ENCODE measurements at places on chromosomes 1 and 21.
A peak's percentile ranks its signal among the peaks of the same experiment; 100 is the strongest.

GRCh38 chr1:2523191-2523890 is 3.1 kb downstream of the PANK4 start:
- peak; percentile 71 for DNase-seq

GRCh38 chr1:166090244-166090643 is 76.6 kb downstream of the FAM78B start:
- no peak for DNase-seq

DNA sequence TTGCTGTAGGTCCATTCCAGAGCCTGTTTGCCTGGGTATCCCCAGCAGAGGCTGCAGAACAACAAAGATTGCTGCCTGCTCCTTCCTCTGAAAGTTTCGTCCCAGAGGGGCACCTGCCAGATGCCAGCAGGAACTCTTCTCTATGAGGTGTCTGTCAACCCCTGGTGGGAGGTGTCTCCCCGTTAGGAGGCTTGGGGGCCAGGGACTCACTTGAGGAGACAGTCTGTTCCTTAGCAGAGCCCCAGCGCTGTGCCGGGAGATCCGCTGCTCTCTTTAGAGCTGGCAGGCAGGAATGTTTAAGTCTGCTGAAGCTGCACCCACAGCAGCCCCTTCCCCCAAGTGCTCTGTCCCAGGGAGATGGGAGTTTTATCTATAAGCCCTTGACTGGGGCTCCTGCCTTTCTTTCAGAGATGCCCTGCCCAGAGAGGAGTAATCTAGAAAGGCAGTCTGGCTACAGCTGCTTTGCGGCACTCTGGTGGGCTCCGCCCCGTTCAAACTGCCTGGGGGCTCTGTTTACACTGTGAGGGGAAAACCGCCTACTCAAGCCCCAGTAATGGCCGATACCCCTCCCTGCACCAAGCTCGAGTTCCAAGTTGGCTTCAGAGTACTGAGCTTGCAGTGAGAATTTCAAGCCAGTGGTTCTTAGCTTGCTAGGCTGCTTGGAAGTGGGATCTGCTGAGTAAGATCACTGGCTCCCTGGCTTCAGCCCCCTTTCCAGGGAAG is 8.7 kb upstream of the SLC25A24 start:
- DNase-seq: no peak

DNA sequence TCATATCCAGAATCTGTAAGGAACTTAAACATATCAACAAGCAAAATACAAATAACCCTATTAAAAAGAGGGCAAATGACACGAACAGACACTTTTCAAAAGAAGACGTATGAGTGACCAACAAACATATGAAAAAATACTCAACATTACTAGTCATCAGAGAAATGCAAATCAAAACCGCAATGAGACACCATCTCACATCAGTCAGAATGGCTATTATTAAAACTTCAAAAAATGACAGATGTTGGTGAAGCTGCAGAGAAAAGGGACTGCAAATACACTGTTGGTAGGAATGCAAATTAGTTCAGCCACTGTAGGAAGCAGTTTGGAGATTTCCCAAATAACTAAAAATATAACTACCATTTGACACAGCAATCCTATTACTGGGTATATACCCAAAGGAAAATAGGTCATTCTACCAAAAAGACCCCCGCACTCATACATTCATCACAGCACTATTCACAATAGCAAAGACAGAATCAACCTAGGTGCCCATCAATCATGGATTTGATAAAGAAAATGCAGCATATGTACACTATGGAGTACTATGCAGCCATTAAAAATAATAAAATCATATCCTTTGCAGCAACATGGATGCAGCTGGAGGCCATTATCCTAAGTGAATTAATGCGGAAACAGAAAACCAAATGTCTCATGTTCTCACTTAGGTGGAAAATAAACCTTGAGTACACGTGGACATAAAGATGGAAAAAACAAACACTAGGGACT is 230.1 kb upstream of the RAB4A start:
- DNase-seq: no peak

DNA sequence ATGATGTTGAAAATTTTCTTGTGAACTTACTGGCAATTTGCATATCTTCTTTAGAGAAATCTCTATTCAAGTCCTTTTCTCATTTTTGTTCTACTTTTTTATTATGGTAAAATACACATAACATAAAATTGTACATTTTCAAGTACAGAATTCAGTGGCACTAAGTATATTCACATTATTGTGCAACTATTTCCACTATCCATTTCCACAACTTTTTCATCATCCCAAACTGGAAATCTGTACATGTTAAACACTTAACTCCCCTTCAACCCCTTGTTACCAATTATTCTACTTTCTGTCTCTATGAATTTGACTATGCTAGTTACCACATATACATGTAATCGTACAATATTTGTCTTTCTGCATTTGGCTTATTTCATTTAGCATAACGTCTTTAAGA is 19.4 kb downstream of the EPS15 start:
- no peak for DNase-seq

- no peak for DNase-seq
Observed at GRCh38 chr1:91712393-91712792, 173.6 kb downstream of the TGFBR3 start.

DNA sequence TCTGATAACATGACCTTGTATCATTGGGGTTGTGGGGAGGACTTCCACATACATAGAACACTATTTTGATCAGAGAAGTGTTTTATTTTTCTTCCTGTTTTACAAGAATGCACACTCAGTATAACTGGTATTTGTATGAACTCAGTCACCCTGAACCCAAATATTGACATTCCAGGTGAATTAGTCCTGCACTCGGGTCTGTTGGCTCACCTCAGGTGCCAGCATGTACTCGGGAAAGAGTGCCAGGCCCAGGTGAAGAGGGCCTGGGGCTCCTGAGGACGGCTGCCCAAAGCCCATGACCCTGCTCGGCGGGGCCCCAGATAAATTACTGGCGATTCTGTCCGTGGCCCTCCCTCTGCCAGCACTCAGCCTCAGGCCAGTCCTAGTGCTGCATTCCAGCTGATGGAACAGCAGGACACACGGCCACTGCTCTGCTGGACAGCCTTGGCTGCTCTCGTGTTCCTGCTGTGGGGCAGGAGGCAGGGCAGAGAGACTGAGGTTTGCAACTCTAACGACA is 75.4 kb upstream of the TMPRSS2 start:
- no peak for DNase-seq

DNA sequence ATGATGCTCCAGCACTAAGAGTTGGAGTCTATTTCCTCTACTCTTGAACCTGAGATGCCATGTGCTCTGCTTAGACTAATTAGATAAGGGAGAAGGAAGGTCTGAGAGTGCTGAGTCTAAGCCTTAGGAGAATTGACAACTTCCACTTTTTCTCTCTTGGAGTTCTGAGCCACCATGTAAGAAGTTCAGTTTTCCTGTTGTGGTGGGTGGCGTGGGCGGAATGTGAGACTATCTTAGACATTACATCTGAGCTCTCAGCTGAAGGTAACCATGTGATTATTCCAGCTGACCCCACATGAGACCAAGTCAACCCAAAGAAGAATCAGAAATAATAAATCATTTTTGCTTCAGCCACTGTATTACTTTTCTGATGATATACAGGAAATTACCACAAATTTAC is 404.5 kb upstream of the LRRC7 start:
- no peak for DNase-seq

GRCh38 chr1:168380945-168381344 is 100.3 kb downstream of the TBX19 start:
- no peak for DNase-seq

GRCh38 chr21:42666925-42667324 is 13.5 kb downstream of the PDE9A start:
- DNase-seq: no peak

- no peak for DNase-seq
Observed at GRCh38 chr1:38141483-38141882, 94.9 kb upstream of the POU3F1 start.

GRCh38 chr1:247281001-247281574 is 25.2 kb downstream of the VN1R5 start:
- DNase-seq: no peak

- peak; percentile 53 for DNase-seq
Observed at GRCh38 chr21:44583800-44584147, 3.4 kb upstream of the KRTAP10-5 start.

DNA sequence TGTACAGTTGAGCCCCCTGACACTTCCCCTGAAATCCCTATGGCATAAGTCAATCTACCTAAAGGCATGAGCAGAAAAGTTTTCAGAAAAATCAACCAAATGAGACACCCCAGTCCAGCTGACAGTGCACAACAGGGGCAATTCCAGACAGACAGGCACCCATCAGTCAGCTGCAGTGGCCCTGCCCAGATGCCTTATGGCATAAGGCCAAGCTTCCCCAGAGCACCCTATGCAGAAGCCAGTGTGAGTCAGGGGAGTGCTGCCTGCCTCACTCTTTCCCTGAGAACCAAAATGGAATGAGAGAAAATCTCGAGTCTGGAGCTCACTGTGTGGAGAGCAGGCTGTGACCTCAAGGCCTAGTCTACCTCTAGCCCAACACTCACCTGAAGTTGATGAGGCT is 38.1 kb downstream of the MRAP start:
- DNase-seq: no peak

DNA sequence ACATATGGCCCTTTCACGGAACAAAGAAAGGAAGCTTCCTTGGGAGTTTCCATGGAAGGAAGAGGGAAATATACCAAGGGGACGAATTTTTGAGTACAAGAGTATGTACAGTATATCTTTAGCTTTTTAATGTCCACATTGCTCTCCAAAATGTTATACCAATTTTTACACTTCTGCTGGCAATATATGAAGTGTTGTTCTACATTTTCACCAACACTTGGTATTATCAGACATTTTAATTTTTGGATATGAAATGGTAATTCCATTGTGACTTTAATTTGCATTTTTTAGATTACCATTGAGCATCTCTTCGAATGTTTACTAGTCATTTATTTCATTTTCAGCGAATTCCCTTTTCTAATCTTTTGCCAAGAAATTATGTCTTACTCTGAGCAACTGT is 5.5 kb upstream of the VPS45 start:
- no peak for DNase-seq

DNA sequence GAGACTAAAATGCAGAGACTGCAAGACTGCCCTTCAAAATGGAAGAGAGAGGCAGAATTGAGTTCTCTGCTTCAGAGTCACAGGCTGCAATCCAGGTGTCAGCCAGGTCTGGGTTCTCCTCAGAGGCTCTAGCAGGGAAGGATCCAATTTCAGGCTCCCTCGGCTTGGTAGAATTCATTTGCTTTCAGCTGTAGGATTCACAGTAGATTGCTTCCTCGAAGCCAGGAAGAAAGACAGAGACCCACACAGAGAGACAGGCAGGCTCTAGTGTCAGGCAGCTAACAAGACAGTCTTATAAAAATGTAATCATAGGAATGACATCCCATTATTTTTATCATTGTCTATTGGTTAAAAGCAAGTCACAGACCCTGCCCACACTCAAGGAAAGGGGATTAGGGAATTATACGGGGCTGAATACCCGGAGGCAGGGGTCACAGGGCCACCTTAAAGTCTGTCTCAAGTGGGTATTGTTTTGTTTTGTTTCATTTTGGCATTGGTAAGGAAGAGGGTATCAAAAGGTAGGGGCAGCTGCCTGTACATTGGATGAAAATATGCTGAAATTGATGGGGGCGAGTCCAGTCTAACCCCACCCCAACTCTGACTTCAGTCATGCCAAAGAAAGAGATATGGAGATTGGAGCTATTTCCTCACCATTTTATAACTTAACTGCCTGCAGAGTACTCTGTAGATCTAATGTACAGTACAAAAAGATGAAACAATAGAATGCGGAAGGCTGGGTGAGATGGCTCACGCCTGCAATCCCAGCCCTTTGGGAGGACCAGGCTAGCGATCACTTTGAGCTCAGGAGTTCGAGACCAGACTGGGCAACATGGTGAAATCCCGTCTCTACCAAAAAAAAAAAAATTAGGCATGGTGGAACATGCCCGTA is 9.5 kb upstream of the TBCE start:
- no peak for DNase-seq

- peak; percentile 90 for DNase-seq
Observed at GRCh38 chr1:169586395-169587255, at the start of gene F5. Gene F5, minus strand, starts transcription at chr1:169586481. Its CDS starts 95 bp downstream, at chr1:169586386.

DNA sequence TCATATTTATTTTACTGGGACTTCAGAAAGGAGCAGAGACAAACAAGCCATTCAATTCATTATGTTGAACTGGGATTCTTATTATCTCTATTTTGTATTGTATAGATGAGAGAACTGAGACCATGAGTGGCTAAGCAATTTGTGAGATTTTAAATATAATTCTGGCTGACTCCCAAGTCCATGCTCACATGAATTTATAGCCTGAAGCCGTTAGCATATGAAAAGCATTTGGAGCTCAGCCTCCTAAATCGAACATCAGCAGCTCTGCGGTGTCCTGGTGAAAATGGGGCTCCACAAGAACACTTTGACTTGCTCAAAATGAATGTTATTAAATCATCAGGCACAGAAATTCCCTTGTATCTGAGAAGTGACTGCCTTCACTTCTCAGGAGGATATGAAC is 96.8 kb upstream of the DPT start:
- DNase-seq: no peak

- peak; percentile 21 for DNase-seq
Observed at GRCh38 chr1:234216116-234216703, 157.0 kb upstream of the COA6 start.

DNA sequence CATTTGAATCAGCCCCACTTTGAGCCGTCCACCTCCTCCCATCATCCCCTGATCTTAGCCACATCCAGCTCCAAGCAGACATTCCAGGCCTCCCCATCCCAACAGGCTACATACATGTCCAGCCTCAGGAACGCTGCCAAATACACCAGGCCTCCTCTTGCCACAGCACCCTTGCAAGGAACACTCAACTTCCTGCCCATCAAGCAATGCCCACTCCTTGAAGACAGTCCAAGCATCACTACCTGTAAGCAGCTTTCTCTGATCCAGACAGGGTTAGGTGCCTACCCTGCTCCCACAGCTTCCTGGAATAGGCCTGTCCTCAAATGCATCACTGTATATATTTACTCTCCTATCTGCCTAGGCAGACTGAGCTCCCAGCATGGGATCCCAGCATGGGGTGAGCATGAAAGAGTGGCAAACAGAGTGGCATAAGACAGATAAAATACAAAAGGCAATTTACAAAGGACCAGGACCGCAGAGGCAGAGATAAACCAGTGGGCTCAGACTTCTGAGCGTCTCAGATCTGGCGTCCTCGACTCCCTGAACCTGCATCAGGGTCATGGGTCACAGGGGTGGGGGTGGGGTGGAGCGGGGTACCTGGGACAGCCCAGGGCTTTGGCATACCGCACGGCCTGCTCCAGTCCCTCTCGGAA is 816 bp downstream of the HYI start:
- DNase-seq: no peak

DNA sequence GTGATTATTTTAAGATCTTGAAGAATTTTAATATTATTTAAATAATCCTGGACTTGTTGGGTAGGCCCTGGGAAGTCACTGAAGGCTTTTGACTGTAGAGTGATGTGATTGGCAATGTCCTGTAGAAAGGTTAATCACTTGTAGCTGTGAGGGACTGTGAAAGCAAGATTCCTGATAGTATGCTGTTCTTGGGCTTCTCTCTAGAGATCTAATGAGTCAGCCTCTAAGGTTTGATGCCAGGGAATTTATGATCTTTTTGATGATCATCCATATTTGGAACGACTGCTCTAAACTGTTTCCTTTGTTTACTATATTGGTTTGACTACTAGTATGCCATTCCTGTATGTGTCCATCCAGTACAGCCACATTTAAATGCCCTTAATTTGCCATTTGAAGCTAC is 56.5 kb downstream of the CAMSAP2 start:
- DNase-seq: no peak

All from activated CD8-positive, alpha-beta T cell treated with anti-CD3 and anti-CD28 coated beads for 36 hours (primary cell).